HT-29 (cell line): ENCODE measurements at places on chromosomes 2 and 18.
A peak's percentile ranks its signal among the peaks of the same experiment; 100 is the strongest.

DNA sequence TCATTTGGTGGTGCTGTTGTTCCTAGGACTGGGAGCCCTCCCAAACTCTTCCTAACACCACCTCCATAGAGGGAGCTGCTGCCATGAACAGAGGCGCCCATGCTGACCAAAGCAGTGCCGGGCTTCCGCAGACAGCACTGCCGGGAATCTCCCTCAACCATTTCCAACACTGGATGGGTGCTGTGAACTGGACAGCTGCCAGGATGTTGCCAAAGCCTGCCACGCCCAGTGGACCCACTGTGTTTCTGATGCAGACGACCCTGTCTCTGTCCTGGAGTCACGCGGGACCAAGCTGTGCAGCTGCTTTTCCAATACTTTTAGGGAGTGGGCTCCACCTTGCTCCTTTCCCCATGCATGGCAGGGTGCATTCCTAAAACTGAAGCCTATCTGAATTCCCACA, 16.9 kb upstream of the GNAL start:
- DNase-seq, result no peak

DNA sequence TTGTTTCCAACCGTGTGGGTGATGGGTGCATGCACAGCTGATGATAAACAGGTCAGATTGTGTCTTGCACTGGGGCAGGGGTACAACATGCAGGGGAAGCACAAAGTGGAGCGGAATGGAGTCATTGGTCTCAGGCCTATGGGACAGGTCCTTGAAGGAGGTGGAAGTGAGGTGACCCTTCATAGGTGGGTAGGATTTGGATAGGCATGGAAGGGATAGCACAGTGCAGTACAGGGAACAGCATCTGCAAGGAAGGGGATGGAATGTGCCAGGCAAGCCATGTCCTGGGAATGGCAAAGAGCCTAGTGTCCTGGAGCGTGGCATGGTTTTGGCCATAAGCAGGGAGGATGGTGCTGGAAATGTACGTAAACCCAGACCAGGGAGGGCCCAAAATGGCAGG, 143.9 kb downstream of the CAPN13 start:
- DNase-seq, result no peak

GRCh38 chr2:221549143-221549542, 23.0 kb downstream of the EPHA4 start:
- DNase-seq, result no peak

- no peak for DNase-seq
Measured at GRCh38 chr18:69622184-69622583, 221.5 kb downstream of the DOK6 start.

DNA sequence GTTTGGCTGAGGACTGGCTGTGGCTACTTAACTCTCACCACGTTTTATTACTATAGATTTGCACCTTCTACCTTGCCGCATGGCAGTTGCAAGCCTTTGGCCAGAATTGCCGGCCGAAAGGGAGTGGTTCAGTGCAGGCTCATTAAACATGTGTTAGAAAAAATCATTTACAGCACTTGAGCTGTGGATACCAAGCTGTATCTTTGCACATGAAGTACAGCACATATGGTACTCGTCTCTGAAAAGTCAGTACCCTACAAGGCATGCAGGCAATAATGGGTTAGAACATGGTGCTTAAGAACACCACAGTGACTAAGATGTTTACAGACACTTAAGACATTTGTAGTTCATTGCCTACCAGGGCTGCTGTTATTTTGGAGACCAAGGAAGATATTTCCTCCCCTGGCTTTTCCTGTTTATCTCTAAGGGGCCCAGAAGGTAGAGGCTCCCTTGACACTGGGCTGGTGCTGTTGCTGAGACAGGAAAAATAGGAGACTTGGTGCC, 103.1 kb downstream of the ZNF532 start:
- no peak for DNase-seq

DNA sequence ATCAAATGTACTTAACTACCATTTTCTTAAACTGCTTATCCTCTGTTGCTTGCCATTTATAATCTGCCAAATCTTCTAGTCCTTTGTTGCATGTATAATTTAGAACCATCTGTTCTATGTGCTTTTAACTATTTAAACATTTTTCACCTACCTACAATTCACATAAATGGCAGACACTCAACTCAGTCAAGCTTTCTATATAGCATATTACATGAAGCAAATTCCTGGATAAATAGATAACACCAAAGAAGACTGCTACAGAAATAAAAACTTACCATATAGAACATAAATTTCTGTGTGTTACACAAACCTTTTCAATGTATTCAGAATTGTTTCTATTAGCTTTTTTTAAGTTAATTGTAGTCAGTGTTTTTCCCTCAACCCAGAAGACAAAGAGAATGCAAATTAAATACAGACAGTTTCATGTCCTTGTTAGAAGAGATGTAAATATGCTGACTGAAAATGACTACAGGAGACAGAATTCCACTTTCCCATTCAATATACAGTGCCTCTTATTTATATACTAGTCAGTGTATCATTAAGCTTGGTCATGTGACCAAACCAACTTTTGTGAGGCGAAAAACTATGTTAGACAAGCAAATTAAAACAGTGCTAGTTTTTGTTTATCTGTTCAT, 2.6 kb downstream of the BAZ2B start:
- peak; percentile 53 for DNase-seq

DNA sequence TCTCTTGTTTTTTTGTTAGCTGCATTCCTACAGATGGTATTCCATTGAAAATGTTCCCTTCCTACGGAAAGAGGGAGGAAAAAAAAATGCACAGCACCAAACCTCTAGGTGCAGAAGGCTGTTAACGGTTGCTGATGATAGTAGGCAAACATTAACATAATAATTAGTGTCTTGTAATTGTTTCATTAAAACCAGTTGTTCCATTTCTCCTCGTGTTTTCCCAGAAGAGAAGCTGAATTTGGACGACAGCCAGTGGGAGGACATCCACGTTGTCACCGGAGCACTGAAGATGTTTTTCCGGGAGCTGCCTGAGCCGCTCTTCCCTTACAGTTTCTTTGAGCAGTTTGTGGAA, 494.7 kb downstream of the ARHGAP15 start:
- DNase-seq, result no peak

GRCh38 chr18:32771871-32772580, 797 bp downstream of the KLHL14 start:
- no peak for DNase-seq

GRCh38 chr2:205148755-205149154, 533.5 kb upstream of the NRP2 start:
- DNase-seq, result no peak

- no peak for DNase-seq
Measured at GRCh38 chr2:240947607-240948006, 41.5 kb downstream of the CROCC2 start.

DNA sequence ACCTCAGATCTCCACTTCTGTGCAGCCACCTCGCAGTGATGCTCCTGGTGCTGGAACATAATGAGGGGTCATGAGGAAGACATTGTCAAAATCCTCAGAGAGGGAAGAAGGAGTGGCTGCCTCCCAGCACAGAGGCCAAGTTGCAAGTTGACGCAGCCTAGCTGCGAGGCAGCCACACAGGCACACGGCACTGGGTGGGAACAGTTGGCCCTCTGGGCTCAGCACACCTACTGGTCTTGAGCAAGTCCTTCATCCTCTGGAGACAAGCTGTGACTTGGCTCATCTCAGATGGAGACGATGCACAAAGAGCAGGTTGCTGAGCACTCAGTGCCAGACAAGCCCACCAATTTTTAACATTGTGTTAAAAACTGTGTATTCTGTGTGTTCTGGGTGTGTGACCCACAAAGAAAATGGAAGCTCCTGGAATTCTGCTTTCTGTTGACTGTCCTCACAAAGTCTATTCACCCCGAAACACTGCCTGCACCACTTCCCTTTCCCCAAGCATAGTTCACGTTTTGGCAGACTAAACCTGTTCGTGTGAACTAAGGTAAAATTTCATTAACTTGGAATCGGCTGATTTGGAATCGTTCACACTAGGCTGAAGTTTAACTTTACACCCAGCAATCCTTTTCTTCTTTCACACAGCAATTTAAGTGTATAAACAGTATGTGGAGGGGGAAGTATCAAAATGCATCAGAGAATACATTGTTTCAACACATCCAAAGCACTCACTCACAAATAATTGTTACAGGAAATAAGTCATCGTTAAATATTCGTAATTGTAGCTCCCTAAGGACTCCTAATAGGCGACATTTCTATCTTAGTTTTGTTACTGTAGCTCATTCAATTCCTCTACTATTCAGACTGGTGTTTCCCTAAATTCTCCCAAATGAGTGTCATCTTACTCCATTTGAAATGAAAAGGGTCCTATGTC, 266.6 kb upstream of the ID2 start:
- no peak for DNase-seq

DNA sequence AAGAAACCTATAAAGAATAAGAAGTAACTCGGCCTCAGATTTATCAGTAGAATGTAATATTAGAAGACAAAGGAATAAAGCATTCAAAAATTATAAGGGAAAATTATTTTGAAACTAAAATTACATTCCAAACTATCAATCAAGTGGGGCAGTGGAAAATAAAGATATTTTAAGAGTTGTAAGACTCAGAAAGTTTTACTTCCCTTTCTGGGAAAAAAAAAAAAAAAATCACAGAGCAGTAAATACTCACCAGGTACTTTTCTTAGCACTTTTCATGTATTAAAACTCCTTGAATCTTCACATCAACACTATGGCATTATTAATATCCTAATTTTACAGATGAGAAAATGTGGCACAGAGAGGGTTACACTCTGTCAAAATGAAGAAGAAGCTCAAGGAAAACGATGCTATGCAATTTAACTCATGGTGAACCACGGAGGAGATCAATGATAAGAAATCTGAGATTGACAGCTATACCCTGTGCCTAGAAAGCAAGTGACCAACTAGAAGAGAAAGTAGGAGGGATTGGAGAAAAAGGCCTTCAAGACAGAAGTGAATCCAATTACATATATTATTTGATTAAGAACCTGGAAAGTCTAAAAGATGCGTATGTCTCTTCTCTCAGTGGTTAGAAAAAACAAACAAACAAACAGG, 238.9 kb upstream of the ID2 start:
- no peak for DNase-seq

DNA sequence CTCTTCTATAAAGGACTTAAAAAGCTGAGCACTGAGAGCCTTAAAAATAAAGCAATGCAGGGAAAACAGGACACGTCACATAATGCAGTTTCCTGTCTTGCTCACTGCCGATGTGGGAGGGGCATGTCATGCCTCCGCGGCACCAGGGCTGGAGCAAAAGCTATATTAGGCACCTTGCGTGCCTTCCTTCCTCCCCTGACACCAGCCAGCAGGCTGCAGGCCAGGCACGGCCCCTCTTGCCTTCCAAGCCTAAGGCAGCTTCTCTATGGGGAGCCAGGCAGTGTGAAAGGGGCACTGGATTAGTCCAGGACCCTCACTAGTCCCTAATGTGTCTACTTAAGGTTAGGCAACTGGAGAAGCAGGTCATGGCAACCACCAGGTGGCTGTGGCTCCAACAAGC, 26.3 kb downstream of the MRPL35 start:
- DNase-seq, result no peak

DNA sequence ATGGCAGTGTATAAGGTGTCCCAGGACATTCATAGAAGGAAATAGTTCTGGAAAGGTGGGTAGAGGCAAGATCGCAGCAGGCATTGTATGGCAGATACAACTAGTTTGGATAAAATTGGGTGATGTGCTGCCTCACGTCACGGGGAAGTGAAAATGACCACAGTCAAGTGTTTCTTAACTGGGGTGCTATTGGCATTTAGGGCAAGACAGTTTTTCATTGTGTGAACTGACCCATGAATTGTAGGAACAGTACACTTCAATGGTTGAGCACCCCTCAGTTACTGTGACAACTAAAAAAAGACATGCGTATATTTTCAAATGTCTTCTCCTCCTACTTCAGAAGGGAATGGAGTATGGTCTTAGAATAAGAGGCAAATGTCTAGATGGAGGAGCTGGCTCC, 22.3 kb upstream of the CYRIA start:
- DNase-seq, result no peak

GRCh38 chr2:181465676-181466375, 8.6 kb downstream of the ITGA4 start:
- DNase-seq, result no peak

- DNase-seq, result no peak
Measured at GRCh38 chr2:235223011-235223410, 270.8 kb upstream of the AGAP1 start.

GRCh38 chr2:63827749-63828148, 13.9 kb upstream of the UGP2 start:
- DNase-seq, result no peak

DNA sequence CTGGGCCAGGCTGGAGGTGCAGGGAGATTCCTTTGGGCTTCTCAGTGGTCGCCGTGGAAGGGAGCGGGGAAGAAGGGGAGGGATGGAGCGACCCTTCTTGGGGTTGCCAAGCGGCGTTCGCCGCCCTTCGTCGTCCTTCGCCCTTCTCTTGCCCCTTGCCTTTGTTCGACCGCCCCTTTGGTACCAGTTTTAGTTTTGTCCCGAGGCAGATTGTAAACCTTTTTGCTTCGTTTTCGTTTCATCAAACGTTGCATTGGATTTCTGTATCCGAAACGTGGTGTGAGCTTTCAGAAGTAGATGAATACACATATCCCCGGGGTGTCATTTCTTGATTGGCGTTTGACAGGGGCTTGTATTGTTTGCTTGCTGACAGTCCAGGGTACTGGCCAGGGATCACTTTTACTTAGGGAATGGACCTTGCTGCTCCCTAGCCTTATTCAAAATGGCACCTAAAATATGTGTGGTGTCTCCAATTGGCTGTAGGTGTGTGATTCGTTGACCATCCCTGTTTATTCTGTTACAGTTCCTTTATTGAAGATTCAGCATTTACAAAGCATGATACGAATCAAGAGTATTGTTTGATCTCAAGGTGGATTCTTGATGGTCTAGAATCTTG, 788 bp downstream of the USP14 start:
- peak; percentile 33 for DNase-seq

DNA sequence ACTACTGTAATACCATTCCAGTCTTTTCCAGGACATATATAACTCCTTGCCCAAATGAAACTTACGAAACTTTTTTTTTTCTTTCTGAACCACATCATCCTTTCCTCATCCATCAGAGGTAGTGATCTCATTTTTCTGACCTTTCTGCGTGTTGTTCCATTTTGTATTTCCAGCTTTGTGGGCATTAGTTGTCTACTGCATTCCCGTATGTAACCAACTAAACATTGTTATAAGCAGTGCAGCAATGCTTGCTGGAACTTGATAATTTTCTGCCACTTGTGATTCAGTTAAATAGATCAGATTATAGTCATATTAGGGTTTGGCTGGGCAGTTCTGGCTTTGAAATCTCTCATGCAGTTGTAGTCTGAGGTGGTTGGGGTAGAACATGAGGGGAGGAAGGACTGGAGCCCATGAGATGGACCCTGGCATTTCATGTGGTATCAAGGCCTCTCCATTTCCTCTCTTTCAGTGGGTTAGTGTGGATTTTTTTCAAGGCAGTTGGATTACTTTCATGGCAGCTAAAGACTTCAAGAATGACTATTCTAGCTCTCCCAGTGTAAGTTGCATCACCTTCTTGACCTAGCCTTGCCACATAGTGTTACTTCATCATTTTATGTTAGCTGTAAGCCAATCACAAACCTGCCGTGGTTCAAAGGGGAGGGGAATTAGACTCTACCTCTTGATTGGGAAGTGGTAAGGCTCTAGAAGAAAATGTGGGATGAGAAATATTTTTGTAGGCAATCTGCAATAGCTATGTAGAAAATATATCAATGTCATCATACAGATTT, 80.5 kb downstream of the EHBP1 start:
- DNase-seq, result no peak
